ENCODE measurements at places on chromosomes 7 and 10.

DNA sequence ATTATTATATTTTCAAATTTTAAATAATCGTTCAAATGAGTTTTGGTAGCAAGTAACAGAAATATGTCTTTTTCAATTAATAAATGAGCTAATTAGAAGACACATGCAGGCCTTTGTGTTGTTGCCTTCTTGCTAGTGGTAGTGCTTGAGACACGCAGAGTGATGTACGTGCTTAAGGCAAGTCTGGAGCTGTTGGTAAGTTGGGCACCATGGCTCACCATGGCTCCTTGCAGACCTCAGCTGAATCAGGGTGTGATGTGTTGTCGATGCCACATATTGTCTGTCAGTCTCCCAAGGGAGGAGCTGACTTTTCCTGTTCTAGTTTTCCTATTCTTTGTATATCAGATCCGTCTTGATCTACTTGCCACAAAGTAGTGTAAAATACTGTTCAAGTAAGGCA lies 8.3 kb downstream of the CDK14 start:
- DNase-seq = no peak

GRCh38 chr7:148050492-148051158 lies 539.9 kb upstream of the C7orf33 start:
- DNase-seq = no peak

GRCh38 chr7:111268941-111269340 lies 178.0 kb downstream of the LRRN3 start:
- no peak for DNase-seq

GRCh38 chr10:21296575-21297355 lies 228.7 kb downstream of the SKIDA1 start:
- DNase-seq = no peak

DNA sequence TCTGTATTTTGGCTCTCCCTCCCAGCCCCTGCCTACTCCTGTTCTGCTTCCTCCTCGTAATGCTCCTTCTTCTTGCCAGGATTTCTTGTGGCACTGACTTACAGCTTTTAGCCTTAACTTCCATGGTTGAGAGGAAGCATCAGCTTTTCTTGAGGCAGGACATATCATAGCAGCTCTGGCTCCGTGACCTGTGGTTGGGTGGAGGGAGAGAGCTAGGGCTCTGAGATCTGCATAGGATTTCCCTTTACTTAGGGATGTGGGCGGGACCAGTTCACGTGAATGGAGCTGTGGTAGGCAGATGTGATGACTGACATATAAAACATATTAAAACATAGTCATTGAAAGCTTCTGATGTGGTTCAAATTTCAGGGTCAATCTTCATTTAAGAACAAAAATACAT lies 10.6 kb upstream of the RAB11FIP2 start:
- no peak for DNase-seq

DNA sequence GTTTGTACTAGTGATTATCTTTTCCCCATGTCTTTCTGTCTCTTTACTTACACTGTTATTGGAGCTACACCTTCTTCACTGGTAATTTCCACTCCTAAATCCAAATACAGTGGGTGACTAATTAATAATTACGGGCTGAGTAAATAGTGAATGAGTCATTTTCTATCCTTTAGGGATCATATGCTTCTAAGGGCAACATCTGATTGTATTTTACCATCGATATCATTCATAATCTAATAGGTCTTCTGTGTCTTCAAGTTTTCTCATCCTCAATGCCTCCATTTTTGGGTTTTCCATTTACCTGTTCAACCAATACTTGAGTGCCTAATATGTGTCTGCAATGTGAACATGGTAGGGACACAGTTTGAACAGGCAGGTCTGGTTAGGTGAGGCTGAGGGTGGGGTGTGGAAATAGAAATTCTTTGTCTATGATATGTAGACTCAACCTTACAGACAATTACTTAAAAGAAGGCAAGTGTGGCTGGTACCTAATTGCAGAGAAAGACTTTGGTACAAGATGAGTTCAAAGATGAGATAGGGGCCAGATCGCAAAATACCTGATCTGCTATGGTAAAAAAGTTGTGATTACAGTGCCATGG lies 5.9 kb upstream of the DHX32 start:
- DNase-seq = no peak

DNA sequence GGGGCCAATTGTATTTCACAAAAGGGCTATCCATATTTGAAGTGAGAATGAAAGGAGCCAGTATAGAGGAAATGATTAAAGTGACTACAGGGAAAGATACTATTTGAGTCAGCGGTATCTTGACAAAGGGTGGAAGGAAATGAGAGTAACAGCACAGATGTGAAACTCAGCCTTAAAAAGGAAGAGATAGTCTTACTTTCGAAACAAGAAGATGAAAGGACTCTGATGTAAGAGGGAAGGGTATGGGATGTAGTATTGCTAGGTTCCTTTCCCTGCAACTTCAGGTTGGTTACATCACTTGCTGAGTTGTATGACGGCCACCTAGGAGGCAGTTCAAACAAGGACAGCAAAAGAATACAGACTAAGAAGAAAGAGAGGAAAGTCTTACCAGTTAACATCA lies 13.7 kb downstream of the CISD1 start:
- peak; percentile 30 for DNase-seq

- DNase-seq = no peak
These were observed 70.4 kb upstream of the ITPRID1 start for GRCh38 chr7:31443457-31443856.

- no peak for DNase-seq
These were observed 158.2 kb downstream of the ST7 start for GRCh38 chr7:117111535-117111934.

DNA sequence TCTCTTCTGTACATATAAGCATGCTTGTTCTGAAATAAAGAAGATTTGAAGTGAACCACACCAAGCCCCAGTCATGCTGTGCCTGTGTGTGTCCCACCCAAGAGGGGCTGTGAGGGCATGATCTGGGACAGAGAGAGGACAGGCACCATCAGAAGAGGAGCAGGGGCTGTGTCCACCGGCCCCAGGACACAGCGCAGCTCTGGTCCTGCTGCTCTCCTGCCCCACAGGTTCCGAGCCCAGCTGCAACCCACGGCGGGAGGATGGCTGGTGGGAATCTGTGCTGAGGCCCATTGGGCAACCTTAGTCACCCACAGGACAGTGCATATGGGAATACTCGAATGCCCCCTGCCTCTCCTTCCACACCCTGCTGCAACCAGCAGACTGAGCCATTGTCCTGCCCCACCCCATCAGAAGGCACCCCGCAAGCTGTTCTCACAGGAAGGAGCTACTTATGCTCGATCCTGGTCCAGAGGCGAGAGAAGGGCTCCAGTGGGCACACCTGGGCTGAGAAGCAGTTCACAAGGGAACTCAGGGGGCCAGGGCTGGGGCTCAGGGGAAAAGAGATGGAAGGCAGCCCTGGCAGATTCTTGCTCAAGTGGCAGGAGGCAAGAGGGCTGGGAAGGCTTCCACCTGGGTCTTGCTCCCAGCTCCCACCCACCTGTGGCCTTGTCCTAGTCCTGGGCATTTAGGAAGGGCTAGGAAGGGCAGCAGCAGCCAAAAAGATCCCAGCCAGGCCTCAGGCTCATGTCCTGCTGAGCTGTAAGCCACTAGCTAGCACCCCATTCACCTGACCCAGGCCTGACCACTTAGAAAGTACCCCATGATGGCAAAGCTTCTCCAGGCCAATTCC lies 31.9 kb downstream of the LDB3 start:
- DNase-seq = no peak

DNA sequence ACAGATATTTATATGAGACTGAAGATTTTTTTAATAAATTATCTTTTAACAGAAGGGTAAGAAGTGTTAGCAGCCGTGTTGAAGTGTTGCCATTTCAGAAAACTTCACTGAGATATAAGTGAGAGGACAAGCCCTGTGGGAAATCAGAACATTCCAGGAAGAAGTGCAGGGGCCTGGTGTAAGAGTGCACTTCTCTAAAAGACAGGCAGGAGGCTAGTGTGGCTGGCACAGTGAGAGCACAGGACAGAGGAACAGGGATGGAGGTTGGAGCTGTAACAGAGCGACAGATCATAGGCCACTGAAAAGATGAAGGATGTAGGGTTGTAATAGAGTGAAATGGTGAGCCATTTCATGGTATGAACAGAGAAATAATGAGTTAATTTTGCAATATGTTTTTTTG lies 608.9 kb downstream of the SORCS1 start:
- no peak for DNase-seq

DNA sequence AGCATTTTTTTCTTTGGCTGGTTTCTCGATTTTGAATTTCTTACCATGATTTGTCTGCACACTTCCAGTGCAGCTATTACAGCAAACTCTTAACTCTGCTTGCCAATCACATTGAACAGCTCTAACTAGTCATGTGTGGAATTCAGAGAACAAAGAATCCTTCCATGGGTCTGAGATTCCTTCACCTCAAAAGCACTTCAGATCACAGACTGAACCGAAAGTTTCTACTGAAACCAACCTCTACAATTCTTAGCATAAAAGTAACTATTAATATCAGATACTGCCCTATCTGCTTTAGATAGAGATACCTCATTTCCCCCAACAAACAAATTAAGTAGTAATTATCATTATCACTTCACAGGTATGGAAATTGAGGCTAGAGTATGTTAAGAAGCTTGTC lies 56.5 kb upstream of the SP4 start:
- DNase-seq = no peak

DNA sequence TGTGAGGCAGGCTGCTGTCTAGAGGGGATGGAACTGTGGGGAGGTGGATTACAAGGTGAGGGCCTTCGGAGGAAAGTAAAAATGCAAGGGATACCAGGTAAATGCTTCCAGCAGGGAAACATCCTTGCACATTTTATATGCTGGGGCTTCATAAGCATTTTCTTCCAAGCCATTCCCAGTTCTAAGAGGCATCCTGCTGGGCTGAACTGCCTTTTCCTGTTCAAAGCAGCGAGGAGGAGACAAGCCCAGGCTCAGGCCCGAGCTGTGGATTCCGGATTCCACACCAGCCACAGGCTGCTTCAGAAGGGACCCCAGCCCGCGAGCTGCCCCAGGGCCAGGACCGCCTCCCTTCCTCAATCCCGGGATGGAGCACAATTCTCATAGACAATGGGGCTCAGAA lies 249.7 kb downstream of the TNS3 start:
- no peak for DNase-seq

GRCh38 chr10:121800831-121801230 lies 127.0 kb downstream of the ATE1 start:
- DNase-seq = no peak

- no peak for DNase-seq
These were observed 127.6 kb downstream of the OAT start for GRCh38 chr10:124291001-124291701.

DNA sequence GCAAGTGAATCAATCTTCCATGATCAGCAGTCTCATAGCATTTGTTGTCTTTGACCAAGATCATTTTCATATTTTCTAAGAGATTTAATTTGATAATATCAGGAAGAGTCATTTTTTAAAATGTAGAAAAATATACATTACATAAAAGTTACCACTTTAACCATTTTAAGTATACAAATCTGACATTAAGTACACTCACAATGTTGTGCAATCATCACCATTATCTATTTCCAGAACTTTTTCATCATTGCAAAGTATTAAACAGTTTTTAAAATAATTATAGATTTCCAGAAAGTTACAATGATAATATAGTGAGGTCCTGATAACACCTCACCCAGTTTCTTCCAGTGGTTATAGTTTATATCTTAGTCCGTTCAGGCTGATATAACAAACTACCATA lies 222.5 kb upstream of the RHOBTB1 start:
- no peak for DNase-seq

GRCh38 chr10:112959207-112959838 lies 9.3 kb downstream of the TCF7L2 start:
- DNase-seq = no peak

DNA sequence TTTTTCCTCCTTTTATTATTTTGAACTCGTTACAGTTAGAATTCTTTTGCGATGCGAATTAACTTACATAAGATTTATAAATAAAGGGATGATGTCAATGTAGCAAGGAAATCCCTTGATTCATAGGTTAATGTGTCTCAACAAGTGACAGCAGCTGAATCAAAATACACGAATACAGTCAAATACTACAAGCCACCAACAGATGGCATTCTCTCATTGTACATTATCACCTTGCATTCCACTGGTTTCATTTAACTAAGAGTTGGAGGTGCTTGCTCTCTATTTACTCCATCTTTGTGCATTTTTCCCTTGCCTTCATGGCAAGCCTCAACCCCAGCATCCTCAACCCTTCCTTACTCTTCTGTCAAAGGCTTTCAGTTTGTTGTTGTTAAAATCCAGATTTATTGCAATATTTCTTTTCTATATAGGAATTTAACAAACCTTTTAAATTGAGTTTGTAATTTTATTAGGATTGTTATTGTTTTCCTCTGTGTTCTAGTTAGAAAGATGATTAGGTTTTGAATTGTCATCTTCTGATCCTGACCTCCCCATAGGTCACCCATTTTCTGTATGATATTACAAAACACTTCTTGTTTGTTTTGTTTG lies 78.3 kb downstream of the SLC25A40 start:
- DNase-seq = no peak

GRCh38 chr7:129144095-129144833 lies at the start of gene TSPAN33:
Gene TSPAN33, plus strand, starts transcription at chr7:129144707. Its CDS starts 274 bp downstream, at chr7:129144981.
- peak; percentile 67 for DNase-seq

GRCh38 chr10:4403638-4404252 lies 422.3 kb upstream of the AKR1E2 start:
- no peak for DNase-seq

DNA sequence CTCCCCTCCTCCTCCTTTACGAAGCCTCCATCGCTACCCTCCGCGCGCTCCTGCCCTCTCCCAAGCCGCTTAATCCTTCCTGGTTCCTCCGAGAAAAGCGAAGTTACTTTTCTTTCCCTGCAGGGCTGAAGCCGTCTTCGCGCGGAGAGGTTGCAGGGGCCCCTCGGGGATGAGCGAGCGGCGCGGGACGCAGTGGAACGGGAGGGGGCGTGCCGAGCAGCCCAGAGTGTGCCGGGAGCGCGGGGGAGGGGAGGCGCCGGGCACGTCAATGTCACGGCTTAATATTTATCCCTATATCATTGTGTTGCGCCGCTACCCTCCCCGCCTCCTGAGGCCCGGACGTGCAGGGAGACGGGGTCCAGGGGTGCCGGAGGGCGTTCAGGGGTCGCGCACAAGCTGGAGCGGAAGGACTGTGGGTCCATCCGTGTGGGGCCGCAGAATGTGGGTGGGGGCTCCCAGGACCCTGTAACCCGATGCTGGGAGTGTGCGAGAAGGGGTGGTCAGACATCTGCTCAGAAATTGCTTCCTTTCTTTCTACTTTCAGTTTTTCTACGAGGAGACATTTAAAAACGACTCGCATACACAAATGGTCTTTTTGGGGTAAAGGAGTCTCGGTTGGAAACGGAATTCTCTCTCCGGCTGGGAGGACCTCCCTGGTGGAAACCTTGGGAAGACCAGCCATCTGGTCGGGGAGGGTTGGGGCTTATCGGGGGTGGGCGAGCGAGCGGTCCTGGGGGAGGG lies 2.4 kb downstream of the CDK6 start:
- peak; percentile 72 for DNase-seq

- DNase-seq = no peak
These were observed 27.3 kb downstream of the STN1 start for GRCh38 chr10:103890688-103891087.

- DNase-seq = no peak
These were observed 36.5 kb downstream of the SKIDA1 start for GRCh38 chr10:21488957-21489446.

GRCh38 chr7:151425670-151426440 lies 14.1 kb downstream of the CRYGN start:
- DNase-seq = no peak
